Bone marrow (tissue), 2 donors: ENCODE measurements at places on chromosomes 16 and 17.

DNA sequence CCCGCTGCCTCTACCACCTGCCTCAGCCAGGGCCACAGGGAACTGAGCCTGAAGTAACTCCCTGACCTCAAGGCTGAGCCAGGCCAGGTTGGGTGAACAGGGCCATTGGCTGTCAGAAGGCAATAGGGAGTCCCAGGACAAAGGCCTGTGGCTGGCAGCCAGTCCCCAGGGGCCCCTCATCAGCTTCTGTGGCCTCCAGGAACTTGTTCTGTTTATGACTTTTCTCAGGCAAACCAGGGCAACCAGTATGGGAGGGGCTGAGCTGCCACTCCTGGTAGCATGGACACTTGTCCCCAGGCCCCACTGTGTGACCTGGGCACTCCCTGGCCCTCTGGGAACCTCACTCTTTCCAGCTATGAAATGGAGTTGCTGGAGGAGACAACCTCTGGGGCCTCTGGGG, 40.1 kb downstream of the CPNE2 start:
- no peak for DNase-seq

DNA sequence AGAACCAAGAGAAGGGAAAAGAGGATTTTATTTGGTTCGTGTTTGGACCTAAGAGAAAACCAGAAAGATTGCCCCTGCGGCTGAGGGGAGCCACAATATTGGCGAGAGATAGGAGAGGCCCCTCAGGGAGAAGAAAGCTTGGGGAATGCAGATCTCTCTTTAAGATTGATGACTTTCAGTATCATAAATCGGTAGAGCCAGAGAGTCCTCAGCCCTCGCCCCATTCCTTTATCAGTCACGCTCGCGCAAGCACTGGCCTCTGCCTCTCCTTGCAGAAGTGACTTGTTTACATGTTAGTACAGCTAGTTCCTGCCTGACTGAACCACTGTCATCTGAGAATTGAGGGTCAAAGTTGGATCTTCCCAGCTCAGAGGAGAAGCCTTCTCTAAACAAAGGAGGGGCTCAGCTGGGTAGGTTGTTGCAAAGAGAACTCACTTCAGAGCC, 21.5 kb upstream of the KRT19 start:
- DNase-seq: no peak

GRCh38 chr17:7703584-7704479, 1.2 kb upstream of the EFNB3 start:
- no peak for DNase-seq

- no peak for DNase-seq
Observed at GRCh38 chr17:79897243-79898063, 58.2 kb upstream of the CBX4 start.
